ENCODE measurements at places on chromosomes 4 and X. TPM values are rescaled to one million over a fixed set of nuclear protein-coding genes. Genes with fewer than 3 reads are reported as not detected.

HS3ST1 gene
- polyA plus RNA-seq, result not detected

BTK gene
- polyA plus RNA-seq, result not detected

PNMA5 gene
- 0.05 TPM for polyA plus RNA-seq

MTM1 gene
- 32.5 TPM for polyA plus RNA-seq

KDR gene
- not detected for polyA plus RNA-seq

DNA sequence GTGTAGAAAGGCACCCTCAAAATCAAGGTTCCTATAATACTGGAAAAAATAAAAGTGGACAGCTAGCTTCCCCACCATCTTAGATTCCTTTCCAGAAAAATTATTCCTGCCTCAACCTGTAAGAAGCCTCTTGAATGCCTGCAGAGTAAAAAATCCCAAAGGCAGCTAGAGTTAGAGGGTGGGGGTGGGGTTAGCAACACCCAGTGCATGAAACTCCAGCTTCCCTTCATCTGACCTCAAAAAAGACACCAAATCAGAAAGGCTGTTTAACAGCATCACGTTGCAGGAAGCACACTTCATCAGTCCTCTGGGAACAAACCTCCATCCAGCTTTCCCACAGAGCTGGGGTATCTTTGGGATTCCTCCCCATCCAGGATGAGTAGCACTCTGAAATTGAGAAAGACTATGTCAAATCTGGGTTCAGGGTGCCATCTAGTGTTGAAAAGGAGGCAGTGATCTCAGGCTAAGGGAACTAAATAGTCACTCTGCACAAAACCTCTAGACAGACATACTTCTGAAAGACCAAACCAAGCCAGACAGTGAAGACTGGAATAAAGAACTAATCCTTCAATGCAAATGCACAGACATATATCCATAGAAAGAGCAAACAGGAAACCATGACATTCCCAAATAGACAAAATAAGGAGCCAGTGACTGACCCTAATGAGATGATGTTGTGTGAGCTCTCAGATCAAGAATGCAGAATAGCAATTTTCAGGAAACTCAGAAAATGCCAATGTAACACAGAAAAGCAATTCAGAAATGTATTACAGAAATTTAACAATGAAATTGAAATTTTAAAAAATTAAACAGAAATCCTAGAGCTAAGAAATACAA lies 97.9 kb downstream of the ARHGEF9 start:
- H3K4me3 ChIP-seq, result no peak overlapping the region
- no peaks in the 10 kb centered on the region for H3K27me3 ChIP-seq
- no peaks in the 10 kb centered on the region for H3K4me1 ChIP-seq
- H3K36me3 ChIP-seq, result no peaks in the 10 kb centered on the region

DNA sequence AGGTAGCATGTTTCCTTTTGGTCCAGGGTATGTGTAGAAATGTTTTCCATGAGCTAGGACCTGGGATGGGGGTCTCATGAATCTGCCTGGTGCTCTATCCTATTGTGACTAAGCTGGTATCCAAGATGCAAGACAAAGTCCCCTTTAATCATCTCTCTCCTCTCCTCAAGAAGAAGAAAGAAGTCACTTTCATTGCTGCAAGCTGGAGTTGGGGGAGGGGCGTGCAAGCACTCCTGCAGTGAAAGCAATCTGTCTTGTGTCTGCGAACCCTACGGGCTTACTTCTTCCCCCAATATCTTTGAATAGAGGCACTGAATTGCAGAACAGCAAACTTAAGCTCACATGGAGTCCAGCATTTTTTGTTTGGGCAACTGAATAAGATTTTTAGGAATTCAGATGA lies 27.2 kb upstream of the GRPR start:
- no peaks in the 10 kb centered on the region for H3K36me3 ChIP-seq
- no peaks in the 10 kb centered on the region for H3K27me3 ChIP-seq
- no peak for DNase-seq
- no peaks in the 10 kb centered on the region for H3K4me1 ChIP-seq

DNA sequence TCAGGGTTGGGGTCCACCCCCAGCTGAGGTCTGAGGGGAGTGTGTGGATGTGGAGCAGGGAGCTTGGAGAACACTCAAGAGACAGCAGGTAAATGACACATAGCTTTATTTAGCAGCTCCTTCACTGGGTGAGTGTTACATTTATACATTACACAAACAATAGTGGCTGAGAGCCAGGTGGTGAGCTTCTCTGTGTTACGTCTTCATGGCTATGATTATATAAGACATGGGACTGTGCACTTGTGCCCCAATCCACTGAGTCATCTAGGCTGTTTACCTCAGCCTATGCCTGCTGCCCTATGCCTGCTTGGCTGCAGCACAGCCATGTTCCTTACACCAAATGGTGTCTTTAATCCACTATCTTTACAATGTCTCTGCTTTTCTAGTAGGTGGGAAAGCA lies 459.6 kb downstream of the AFF2 start:
- H3K4me1 ChIP-seq, result no peaks in the 10 kb centered on the region
- no peak overlapping the region for H3K4me3 ChIP-seq
- no peaks in the 10 kb centered on the region for H3K27me3 ChIP-seq
- no peak for DNase-seq
- H3K36me3 ChIP-seq, result no peaks in the 10 kb centered on the region

DNA sequence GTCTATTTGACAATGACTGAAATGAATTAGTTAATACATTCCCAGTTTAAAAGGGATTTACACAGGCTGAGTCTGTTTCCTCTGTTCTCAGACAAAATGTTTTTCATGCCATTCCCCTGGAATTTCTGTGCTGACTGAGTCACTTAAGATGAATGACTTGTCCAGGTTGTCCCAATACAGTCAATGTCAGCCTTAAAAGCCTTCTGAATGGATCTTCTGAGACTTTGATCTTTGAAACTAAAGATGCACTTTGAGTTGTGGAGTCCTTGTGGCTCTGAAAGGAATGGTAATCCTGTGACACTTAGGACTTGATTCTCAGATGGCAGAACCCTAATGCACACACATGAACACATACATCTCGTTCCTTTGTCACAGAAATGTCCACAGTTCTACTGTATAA lies 622.2 kb upstream of the GRID2 start:
- DNase-seq, result no peak
- no peak overlapping the region for H3K27ac ChIP-seq
- H3K36me3 ChIP-seq, result no peaks in the 10 kb centered on the region
- no peak overlapping the region for H3K4me3 ChIP-seq

GRCh38 chrX:150478496-150479492 lies 89.6 kb upstream of the MTM1 start:
- H3K4me3 ChIP-seq, result peak overlapping the region; percentile 11
- peak; percentile 18 for DNase-seq
- H3K4me1 ChIP-seq, result peaks cover 45% of the 10 kb centered on the region
- no peaks in the 10 kb centered on the region for H3K27me3 ChIP-seq
- H3K27ac ChIP-seq, result peak overlapping the region; percentile 46

- H3K27me3 ChIP-seq, result no peaks in the 10 kb centered on the region
- H3K4me1 ChIP-seq, result no peaks in the 10 kb centered on the region
- H3K36me3 ChIP-seq, result no peaks in the 10 kb centered on the region
- H3K4me3 ChIP-seq, result no peak overlapping the region
- no peak overlapping the region for H3K27ac ChIP-seq
- DNase-seq, result no peak
These were observed 86.4 kb upstream of the C4orf50 start for GRCh38 chr4:6104541-6105130.
